H9 (cell line): ENCODE measurements at places on chromosomes 6 and 20. TPM values are rescaled to one million over a fixed set of nuclear protein-coding genes. Genes with fewer than 3 reads are reported as not detected.

DNA sequence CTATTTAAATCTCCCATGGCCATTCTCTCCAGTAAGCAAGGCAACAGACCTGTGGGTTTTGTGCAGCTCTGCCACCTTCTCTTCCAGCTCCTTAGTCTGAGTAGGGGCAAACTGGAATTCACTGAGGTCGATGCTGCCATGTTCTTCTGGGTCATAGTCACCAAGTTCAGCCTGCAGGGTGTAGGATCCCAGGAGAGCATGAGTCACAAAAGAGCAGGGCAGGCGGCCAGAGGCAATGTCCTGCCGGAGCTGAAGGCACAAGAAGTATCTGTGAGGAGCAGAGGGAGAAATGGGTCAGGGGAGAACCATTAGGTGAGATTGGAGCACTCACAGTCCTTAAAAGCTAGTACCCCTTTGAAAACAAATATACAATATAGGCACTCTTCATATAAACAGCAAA, 73.7 kb downstream of the SMLR1 start:
- no peaks in the 10 kb centered on the region; the same call in 1 of the 2 replicates for H3K4me1 ChIP-seq
- no peak overlapping the region for H3K4me3 ChIP-seq
- H3K36me3 ChIP-seq = peaks cover 3% of the 10 kb centered on the region; the same call in 1 of the 2 replicates
- DNase-seq = no peak

- no peaks in the 10 kb centered on the region for H3K36me3 ChIP-seq
- no peak overlapping the region for H3K4me3 ChIP-seq
- no peaks in the 10 kb centered on the region; the same call in 1 of the 2 replicates for H3K27me3 ChIP-seq
- peak; percentile 43 for DNase-seq
Observed at GRCh38 chr6:139627091-139627490, 252.6 kb upstream of the CITED2 start.

DNA sequence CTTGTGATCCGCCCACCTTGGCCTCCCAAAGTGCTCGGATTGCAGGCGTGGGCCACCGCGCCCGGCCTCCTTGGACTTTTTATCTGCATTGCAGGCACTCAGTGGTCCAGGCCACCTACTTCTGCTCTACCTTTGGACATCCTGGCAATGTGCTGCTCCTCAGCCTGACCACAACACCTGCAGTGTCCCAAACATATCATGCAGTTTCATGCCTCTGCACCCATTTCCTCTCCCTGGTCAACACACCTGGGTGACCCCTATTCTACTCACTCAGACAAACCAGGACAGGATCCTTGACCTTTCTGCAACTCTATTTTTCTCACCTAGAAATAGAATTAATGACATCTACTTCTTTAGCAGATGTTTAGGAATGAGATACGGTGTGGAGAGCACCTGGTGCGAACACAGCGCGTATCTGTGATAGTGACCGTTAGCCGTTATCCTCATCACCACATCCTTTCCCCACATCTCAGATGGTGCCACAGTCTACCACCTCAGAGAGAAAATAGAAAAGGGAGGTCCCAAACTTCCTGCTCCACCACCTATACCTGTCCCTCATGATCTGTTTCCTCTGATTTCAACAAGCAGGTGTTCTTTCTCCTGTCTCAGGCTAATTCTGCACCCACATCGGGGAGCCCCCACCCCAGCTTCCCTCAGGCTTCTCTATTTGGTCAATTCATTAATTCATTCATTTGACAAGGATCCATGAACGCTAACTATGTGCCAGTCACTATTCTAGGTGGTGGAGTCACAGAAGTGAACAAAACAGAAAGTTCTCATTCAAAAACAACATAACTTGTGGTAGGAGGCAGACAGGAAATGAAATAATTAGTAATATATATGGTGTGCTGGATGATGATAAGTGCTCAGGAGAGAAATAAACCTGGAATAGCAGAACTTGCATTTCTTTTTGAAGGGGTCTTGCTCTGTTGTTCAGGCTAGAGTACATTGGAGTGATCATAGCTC, 4.3 kb upstream of the BTN3A2 start:
- no peak overlapping the region for H3K27ac ChIP-seq
- no peaks in the 10 kb centered on the region for H3K27me3 ChIP-seq
- H3K36me3 ChIP-seq = no peaks in the 10 kb centered on the region
- H3K4me1 ChIP-seq = no peaks in the 10 kb centered on the region
- H3K4me3 ChIP-seq = no peak overlapping the region
- DNase-seq = no peak

Gene DEF6
- total RNA-seq = 5.4 and 5.6 TPM in 2 replicates

Gene TUBB2B
- 317 and 320 TPM in 2 replicates for total RNA-seq

Gene CLPSL1
- total RNA-seq = not detected in 2 replicates

Gene LTB
- total RNA-seq = not detected in 2 replicates

Gene SLC12A5
- 7.3 and 8.7 TPM in 2 replicates for total RNA-seq
